A549 treated with Mapracorat at 1 μM for 4 hours (cell line): ENCODE measurements at places on chromosomes 7 and 10. TPM values are rescaled to one million over a fixed set of nuclear protein-coding genes. Genes with fewer than 3 reads are reported as not detected.

The GPNMB gene
- total RNA-seq: 2.5 to 4.2 TPM (median 2.8 TPM) in 5 replicates

The ADCYAP1R1 gene
- total RNA-seq: 0.02 to 0.08 TPM (median 0.04 TPM) in 4 of 5 replicates, not detected in the other

The MYOZ1 gene
- total RNA-seq: not detected in 5 replicates

The DPYSL4 gene
- 15.2 to 21.3 TPM (median 18.9 TPM) in 5 replicates for total RNA-seq

The PTER gene
- 11.5 to 17.4 TPM (median 15.1 TPM) in 5 replicates for total RNA-seq

The ANKRD1 gene
- 23.7 to 52.1 TPM (median 40.5 TPM) in 5 replicates for total RNA-seq

The HECW1 gene
- 11.6 to 17.2 TPM (median 15.1 TPM) in 5 replicates for total RNA-seq

The TSPAN12 gene
- 0.46 to 0.59 TPM (median 0.49 TPM) in 5 replicates for total RNA-seq

The CYTH3 gene
- total RNA-seq: 25.6 to 32.4 TPM (median 27.8 TPM) in 5 replicates

The CRYGN gene
- total RNA-seq: not detected in 5 replicates

The PRKAG2 gene
- total RNA-seq: 40.9 to 50.1 TPM (median 44.5 TPM) in 5 replicates

The GPR26 gene
- not detected in 5 replicates for total RNA-seq

The NEURL1 gene
- total RNA-seq: 0.52 to 0.87 TPM (median 0.62 TPM) in 5 replicates

The PHYHIPL gene
- 0.11 to 0.73 TPM (median 0.35 TPM) in 5 replicates for total RNA-seq

The ATP6V0A4 gene
- total RNA-seq: 0.14 to 0.27 TPM (median 0.18 TPM) in 5 replicates

The AKR1E2 gene
- 4.9 to 8.0 TPM (median 5.6 TPM) in 5 replicates for total RNA-seq

The CLEC5A gene
- total RNA-seq: not detected in 5 replicates

The SOSTDC1 gene
- total RNA-seq: not detected in 5 replicates

The SSC4D gene
- 0.73 to 1.5 TPM (median 0.89 TPM) in 5 replicates for total RNA-seq

The IQUB gene
- total RNA-seq: 0.06 to 0.11 TPM (median 0.09 TPM) in 4 of 5 replicates, not detected in the other

The TET1 gene
- total RNA-seq: 0.41 to 0.65 TPM (median 0.56 TPM) in 5 replicates

The FOXI2 gene
- total RNA-seq: not detected in 5 replicates

The C7orf33 gene
- total RNA-seq: not detected in 5 replicates

The SLC26A4 gene
- 0.05 to 0.11 TPM (median 0.10 TPM) in 3 of 5 replicates, not detected in the others for total RNA-seq

The GLI3 gene
- 0.06 to 0.24 TPM (median 0.17 TPM) in 5 replicates for total RNA-seq

The KIAA1217 gene
- total RNA-seq: 1.6 to 2.5 TPM (median 1.7 TPM) in 5 replicates

The ASAH2 gene
- total RNA-seq: 1.2 to 4.0 TPM (median 2.9 TPM) in 5 replicates

The EBLN1 gene
- 0.14 to 0.23 TPM (median 0.16 TPM) in 4 of 5 replicates, not detected in the other for total RNA-seq

The HTR5A gene
- not detected in 5 replicates for total RNA-seq

The FAM25A gene
- total RNA-seq: not detected in 5 replicates

The NANOS1 gene
- total RNA-seq: 2.2 to 3.6 TPM (median 3.3 TPM) in 5 replicates

The CD36 gene
- 0.27 to 0.32 TPM (median 0.28 TPM) in 3 of 5 replicates, not detected in the others for total RNA-seq

The EGFR gene
- total RNA-seq: 85.7 to 122 TPM (median 97.1 TPM) in 5 replicates

The MPP7 gene
- total RNA-seq: 0.06 to 0.29 TPM (median 0.23 TPM) in 5 replicates

The NRAP gene
- not detected in 5 replicates for total RNA-seq

The VWC2 gene
- total RNA-seq: not detected in 5 replicates

The INHBA gene
- 0.20 to 0.77 TPM (median 0.43 TPM) in 5 replicates for total RNA-seq

The BAG3 gene
- 198 to 246 TPM (median 241 TPM) in 5 replicates for total RNA-seq
